ENCODE measurements at places on chromosomes 7 and 10. TPM values are rescaled to one million over a fixed set of nuclear protein-coding genes. Genes with fewer than 3 reads are reported as not detected.
A peak's percentile ranks its signal among the peaks of the same experiment; 100 is the strongest.

DNA sequence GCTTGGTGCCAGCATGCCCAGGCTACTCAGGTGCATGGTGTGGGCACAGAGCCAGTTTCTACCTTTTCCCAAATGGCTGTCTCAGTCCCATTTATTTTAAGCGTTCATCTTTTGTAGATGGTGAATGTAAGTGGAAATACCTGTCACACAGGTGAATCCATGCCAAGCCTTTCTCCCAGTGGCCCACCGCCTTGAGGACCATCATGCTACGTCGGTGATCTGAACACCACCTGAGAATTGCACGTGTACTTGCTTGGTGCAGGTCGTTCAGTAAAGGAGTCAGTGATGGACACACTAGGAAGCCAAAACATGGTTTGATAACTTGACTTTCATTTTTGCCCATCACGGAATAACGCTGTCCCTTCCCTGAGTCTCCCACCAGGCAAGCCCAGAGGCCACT is 666.7 kb upstream of the FOXK1 start:
- no peak overlapping the region for H3K27ac ChIP-seq
- H3K4me3 ChIP-seq = no peak overlapping the region
- no peak for DNase-seq
- H3K27me3 ChIP-seq = no peaks in the 10 kb centered on the region

The FOXI2 gene
- not detected for total RNA-seq

DNA sequence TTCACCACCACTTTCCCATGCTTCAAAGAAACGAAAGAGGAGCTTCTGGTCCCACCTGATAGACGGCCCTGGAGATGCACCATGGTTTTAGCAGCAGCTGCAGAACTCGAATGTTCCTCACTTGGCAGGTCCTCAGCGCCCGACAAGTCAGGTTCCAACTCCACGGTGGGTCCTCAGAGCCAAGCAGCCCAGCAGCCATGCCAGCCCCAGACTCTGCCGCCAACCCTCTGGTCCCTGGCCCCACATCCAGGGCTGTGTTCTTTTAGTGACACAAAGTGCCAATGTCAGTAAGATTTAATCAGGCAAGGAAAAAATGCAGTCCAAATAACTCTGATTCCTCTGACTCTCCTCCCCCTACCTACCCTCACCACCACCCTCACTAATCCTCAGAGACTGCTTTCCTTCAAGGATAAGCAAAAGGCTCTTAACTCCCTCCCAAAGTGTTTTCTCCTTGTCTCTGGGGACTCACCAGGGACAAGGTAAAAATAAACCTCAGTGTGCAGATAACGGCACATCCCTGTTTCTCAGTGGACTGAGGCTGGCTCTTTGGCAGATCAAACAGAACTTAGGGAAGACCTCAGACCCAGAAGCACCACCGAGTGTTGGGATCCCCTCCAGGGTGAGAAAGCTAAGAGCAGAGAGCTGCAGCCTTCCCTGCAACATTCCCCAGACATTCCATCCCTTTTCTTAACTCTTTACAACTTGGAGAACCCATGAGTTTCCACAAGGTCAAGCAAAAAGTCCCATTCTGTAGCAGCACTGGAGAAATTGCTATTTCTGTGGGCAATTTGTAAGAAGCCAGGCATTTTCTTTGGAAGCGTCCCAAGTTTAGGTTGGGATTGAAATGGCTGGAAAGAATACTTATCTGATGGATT is 358.9 kb downstream of the FRMD4A start:
- H3K4me3 ChIP-seq = no peak overlapping the region
- DNase-seq = no peak
- no peaks in the 10 kb centered on the region for H3K27me3 ChIP-seq
- no peaks in the 10 kb centered on the region for H3K4me1 ChIP-seq
- H3K27ac ChIP-seq = no peak overlapping the region

The MMP21 gene
- total RNA-seq = 0.85 TPM

The CFAP46 gene
- not detected for total RNA-seq

DNA sequence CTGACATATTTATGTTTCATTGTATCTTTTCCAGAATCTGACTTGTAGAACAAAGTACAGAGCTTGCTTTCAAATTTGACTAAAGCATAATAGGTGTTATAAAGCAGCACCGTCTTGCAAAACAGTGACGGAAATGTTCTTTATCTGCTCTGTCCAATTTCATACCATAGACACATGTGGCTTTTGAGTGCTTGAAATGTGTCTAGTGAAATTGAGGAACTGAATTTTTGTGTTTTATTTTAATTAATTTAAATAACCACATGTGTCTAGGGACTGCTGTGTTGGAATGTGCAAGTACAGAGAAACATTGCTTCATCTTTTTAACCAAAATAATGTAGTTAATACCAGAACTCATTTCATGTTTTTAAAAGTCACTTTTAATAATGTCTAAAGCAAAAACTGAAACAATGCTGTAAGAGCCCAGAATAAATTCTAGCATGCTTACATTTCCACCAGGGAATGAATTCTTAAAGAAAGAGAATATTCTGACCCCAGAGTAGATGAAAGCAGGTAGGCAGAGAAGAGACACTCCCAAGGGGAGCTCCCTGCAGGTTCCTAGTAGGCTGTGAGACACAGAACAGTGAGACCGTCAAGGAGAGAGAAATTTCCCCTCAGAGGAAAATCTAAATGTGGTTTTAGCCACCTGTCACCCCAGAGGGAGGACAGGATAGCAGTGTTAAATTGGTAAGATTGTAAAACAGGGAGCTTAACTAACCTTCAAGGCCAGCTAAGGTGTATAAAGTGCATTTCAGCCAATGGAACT is 175.3 kb upstream of the KMT2E start:
- H3K36me3 ChIP-seq = no peaks in the 10 kb centered on the region
- H3K27me3 ChIP-seq = no peaks in the 10 kb centered on the region
- H3K4me3 ChIP-seq = no peak overlapping the region
- no peak overlapping the region for H3K27ac ChIP-seq

- no peaks in the 10 kb centered on the region for H3K36me3 ChIP-seq
- H3K27me3 ChIP-seq = no peaks in the 10 kb centered on the region
- no peak overlapping the region for H3K27ac ChIP-seq
- no peak overlapping the region for H3K4me3 ChIP-seq
Observed at GRCh38 chr7:5463031-5463430, 39.4 kb upstream of the TNRC18 start.

The PLAC9 gene
- total RNA-seq = not detected

DNA sequence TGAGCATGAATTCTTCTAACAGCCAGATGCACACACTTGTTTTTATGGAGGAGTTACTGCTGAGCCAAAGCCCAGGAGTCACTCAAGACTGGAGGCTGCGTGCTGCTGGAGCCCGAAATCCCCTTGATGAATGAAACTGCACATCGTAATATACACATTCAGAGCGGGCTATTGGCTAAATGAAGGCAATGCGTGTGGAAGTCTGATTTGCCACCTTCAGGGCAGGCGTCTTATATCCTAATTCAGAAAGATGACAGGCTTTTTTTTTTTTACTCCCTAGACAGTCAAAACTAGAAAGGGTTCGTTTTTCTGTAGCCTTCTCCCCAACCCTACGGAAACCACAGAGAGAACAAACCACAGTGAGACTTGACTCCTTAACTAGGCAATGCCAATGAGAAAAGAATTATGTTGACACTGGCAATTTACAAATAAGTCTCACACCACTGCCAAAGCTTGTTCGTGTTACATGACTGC is 227.2 kb upstream of the KLF14 start:
- H3K4me3 ChIP-seq = peak overlapping the region; percentile 11
- H3K27ac ChIP-seq = peak overlapping the region; percentile 79
- peak; percentile 93 for DNase-seq
- no peaks in the 10 kb centered on the region for H3K27me3 ChIP-seq
- peaks cover 4% of the 10 kb centered on the region for H3K36me3 ChIP-seq

GRCh38 chr7:27156508-27156898 is at the start of gene HOXA7:
TSS of gene HOXA7 (minus strand) at chr7:27156675. CDS start at chr7:27156545, 130 bp downstream.
- H3K27ac ChIP-seq = peak within 1 kb of the TSS; percentile 6
- peaks cover 70% of the 10 kb centered on the region for H3K4me1 ChIP-seq
- no peak for DNase-seq
- H3K36me3 ChIP-seq = no peaks in the 10 kb centered on the region
- H3K4me3 ChIP-seq = peak within 1 kb of the TSS; percentile 32

The CYP3A4 gene
- total RNA-seq = not detected

DNA sequence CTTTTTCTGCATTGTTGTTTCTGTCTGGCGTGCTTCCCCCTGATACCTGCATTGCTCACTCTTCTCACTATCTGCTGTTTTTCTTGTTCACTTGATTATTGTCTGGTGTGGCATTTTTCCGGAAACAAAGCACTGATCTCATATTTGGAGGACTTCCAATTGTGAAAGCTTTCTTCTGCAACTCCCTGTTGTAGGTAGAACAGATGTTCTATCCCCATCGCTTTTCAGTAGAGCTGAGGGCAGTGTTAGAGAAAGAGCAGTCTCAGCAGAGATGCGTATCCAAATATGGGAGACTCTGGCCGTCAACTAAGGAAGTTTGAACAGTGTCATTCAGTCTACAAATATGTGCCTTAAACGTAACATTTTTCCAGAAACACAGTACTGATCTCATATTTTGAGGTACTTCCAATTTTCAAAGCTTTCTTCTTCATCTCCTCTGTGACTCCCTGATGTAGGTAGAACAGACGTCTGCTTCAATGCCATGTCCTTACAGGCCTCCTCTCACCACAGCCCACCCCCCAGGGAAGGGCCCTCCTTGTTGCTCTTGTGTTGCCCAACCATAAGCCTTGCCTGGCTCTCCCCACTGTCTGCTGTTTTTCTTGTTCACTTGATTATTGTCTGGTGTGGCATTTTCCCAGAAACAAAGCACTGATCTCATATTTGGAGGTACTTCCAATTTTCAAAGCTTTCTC is 27.1 kb upstream of the GJD4 start:
- no peak for DNase-seq
- no peak overlapping the region for H3K27ac ChIP-seq
- H3K27me3 ChIP-seq = no peaks in the 10 kb centered on the region
- H3K4me1 ChIP-seq = no peaks in the 10 kb centered on the region

- H3K27me3 ChIP-seq = peaks cover 32% of the 10 kb centered on the region
- H3K4me1 ChIP-seq = peaks cover 4% of the 10 kb centered on the region
- no peak overlapping the region for H3K27ac ChIP-seq
Observed at GRCh38 chr7:43113622-43114457, 1.4 kb downstream of the HECW1 start.

The GPR26 gene
- not detected for total RNA-seq

The UNCX gene
- not detected for total RNA-seq

GRCh38 chr10:14665865-14666857 is 108.5 kb downstream of the FAM107B start:
- H3K27ac ChIP-seq = peak overlapping the region; percentile 14
- no peak for DNase-seq
- H3K27me3 ChIP-seq = no peaks in the 10 kb centered on the region
- no peaks in the 10 kb centered on the region for H3K36me3 ChIP-seq

GRCh38 chr7:106620034-106620433 is 40.9 kb downstream of the CCDC71L start:
- no peaks in the 10 kb centered on the region for H3K4me1 ChIP-seq
- H3K27me3 ChIP-seq = no peaks in the 10 kb centered on the region
- no peak for DNase-seq
- H3K27ac ChIP-seq = no peak overlapping the region
- H3K36me3 ChIP-seq = no peaks in the 10 kb centered on the region

The ABCC2 gene
- total RNA-seq = 3.4 TPM

The UPK3BL2 gene
- total RNA-seq = 100 TPM

- H3K36me3 ChIP-seq = no peaks in the 10 kb centered on the region
- H3K27me3 ChIP-seq = no peaks in the 10 kb centered on the region
- DNase-seq = no peak
- no peak overlapping the region for H3K4me3 ChIP-seq
- H3K27ac ChIP-seq = no peak overlapping the region
Observed at GRCh38 chr7:108836256-108836655, 266.6 kb downstream of the DNAJB9 start.

The NUPR2 gene
- not detected for total RNA-seq

GRCh38 chr7:27173956-27174873 is at the start of gene HOXA10:
TSS of gene HOXA10 (minus strand) at chr7:27174320. CDS start at chr7:27174306, 14 bp downstream.
- H3K36me3 ChIP-seq = no peaks in the 10 kb centered on the region
- peak within 1 kb of the TSS; percentile 49 for H3K4me3 ChIP-seq
- peak within 1 kb of the TSS; percentile 23 for H3K27ac ChIP-seq
- peaks cover 65% of the 10 kb centered on the region for H3K27me3 ChIP-seq
- peaks cover 41% of the 10 kb centered on the region for H3K4me1 ChIP-seq
